Suprapubic skin (tissue), 4 donors: ENCODE measurements at places on chromosomes 3 and 15. TPM values are rescaled to one million over a fixed set of nuclear protein-coding genes. Genes with fewer than 3 reads are reported as not detected.

- H3K27ac ChIP-seq: no peak overlapping the region
- no peak overlapping the region for H3K4me3 ChIP-seq
- H3K27me3 ChIP-seq: no peaks in the 10 kb centered on the region
- H3K4me1 ChIP-seq: no peaks in the 10 kb centered on the region
- H3K36me3 ChIP-seq: no peaks in the 10 kb centered on the region
These were observed 198.3 kb downstream of the UBE3A start for GRCh38 chr15:25240461-25241021.

- H3K4me1 ChIP-seq: no peaks in the 10 kb centered on the region
- no peaks in the 10 kb centered on the region for H3K36me3 ChIP-seq
- H3K27ac ChIP-seq: no peak overlapping the region
These were observed 350.8 kb downstream of the PTPRG start for GRCh38 chr3:61912158-61912557.

DNA sequence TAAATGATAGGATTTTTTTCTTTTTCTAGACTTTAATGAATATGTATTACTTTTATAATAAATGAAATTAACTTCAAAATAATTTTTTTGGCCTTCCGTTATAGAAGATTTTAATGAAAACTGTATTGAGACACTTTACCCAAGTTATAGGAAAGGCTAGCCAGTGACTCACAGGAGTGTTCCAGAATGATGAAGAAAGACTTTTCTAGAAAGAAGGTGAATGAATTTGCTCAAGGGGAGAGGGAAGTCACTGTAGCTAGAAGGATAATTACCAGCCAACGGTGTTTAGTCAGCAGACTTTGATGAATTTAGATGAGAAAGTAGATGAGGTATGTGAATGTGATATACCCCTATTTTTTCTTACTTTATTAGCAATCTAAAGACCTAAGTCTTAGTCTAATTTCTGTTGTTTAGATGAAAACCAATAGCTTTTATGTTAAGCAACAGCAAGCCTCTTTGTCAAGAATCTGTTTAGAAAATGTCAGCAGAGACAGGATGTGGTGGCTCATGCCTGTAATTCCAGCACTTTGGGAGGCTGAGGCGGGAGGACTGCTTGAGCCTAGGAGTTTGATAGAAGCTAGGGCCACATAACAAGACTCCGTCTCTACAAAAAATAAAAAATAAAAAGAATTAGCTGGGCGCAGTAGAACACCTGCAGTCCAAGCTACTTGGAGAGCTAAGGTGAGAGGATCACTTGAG, 3.2 kb downstream of the ALAS1 start:
- peaks cover 39% of the 10 kb centered on the region for H3K36me3 ChIP-seq
- peaks cover 58% of the 10 kb centered on the region for H3K4me1 ChIP-seq
- H3K27me3 ChIP-seq: no peaks in the 10 kb centered on the region

DNA sequence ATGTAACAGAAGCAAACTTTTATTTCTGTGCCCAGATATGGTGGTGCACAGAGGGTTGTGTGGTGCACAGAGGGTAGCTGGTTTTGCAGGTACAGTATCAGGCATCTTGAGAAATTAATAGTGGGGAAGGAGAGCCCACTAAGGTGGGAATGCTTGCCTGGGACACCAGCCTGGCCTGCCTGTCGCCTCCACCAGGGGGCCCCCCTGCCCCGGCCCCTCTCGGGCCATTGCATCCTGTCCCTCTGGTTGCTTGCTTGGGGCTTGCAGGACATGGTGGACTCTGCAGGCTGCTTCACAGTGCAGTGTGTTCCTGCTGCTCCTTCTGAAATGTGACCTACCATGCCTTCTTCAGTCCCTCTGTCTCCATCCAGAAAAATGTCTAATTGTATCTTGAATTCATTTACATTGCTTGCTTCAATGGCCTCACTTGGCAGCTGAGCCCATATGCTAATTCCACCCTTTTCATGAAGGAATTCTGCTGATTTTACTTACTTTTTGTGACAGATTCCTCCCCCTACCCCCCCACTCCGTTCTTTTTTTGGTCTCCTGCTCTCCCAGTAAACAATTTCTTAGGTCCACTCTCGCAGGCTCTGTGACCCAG, 73.6 kb downstream of the EEFSEC start:
- H3K4me1 ChIP-seq: peaks cover 4% of the 10 kb centered on the region
- no peak overlapping the region for H3K4me3 ChIP-seq
- DNase-seq: no peak

- H3K4me3 ChIP-seq: no peak overlapping the region
- H3K36me3 ChIP-seq: no peaks in the 10 kb centered on the region
- DNase-seq: no peak
- no peaks in the 10 kb centered on the region for H3K27me3 ChIP-seq
These were observed 260.0 kb upstream of the LYSMD4 start for GRCh38 chr15:99993262-99993661.

DNA sequence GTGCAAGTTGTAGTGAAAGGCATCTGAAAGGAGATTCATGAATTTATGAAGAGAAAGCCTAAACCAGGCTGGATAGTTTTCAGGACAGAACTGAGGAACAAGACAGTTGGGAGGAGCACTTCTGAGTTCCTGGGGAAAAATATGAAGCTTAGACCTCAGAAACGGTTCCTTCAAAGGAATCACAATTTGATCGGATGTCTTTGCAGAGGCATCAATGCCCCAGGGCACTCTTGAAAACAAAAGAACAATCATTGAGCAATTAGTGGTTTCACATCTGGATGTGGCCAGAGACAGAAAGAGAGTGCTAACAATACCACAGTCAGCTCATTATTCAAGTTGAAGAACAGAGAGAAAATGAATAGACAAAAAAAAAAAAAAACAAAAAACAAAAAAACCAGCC, 86.2 kb downstream of the KLF13 start:
- H3K36me3 ChIP-seq: no peaks in the 10 kb centered on the region
- H3K4me3 ChIP-seq: no peak overlapping the region

Gene RTP3
- not detected for total RNA-seq
